ENCODE measurements at places on chromosomes 11 and 22.

- no peak for DNase-seq
Observed at GRCh38 chr11:12029738-12030363, 21.4 kb upstream of the DKK3 start.

GRCh38 chr11:104803776-104804175 lies 94.5 kb downstream of the CASP12 start:
- DNase-seq, result no peak

DNA sequence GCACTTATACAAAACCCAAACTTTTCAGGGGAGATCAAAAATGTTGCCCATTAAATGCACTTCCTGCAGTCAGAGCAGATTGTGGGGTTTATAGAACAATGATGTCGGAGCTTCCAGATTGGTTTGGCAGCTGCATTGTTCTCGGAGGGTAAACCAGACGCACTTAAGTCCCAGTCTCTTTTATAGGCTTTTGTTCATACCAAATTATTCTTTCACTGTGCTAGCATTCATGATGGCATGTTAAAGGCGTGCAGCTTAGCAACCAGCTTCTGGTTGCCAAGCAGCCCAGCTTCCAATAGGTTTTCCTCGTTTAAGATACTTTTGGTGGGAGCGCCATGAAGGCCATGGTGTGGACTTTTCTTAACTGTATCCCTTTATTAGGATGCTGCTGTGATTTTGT lies 40.9 kb downstream of the ZC3H12C start:
- no peak for DNase-seq

GRCh38 chr22:17271711-17272451 lies 52.6 kb upstream of the ADA2 start:
- DNase-seq, result no peak

DNA sequence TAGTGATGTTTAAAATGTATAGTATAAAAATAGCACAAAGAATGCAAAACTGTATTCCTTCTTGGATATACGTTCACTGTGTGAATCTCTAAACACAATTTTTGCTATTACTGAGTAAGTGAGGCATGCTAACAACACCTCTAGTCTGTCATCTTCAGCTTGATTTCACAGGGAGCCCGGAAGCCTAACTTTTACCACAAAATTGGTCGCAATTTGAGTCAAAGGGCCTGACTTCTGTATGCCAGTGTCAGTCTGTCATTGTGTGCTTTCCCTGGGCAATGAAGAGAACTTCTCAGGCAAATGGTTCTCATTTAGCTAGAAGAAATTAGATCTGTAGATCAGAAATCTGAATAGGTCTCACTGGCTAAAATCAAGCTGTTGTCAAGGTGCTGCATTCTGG lies 1059.5 kb downstream of the FAM181B start:
- DNase-seq, result no peak

DNA sequence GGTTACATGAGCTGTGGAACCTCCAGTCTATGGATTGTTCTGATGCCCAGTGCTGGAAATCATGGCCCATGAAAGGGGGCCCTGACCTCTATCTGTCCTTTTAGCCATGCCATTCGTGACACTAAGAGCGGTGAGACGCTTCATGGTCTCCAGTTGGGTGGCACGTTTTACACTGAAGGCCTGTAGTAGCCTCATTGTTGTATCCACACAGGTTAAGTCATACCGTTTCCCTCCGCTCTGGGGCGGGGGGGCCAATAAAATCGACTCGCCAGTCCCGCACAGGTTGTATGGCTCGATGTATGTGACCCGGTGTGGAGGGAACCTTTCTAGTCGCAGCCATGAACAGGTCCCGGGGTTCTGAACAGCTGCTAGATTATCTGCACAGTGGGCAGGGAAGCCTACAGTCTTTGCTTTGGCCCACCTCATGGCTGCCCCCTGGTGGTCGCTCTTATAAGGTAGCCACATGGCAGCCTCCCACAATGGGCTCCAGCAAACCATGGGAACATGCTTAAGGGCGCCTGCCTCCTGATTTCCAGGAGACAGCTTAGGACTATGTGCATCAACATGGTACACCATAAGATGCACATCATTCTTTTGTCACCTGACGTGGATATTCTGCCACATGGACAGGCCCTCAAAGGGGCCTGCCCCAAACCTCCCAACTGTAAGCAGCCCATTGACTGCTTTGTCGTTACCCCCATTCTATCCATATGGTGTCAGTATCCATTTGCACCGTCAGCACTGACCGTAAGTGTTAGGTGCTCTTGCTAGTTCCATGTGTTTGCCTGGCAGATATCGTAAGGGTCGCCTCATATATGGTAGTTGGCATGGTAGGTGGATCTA lies 19.7 kb upstream of the APOL3 start:
- DNase-seq, result peak; percentile 51

DNA sequence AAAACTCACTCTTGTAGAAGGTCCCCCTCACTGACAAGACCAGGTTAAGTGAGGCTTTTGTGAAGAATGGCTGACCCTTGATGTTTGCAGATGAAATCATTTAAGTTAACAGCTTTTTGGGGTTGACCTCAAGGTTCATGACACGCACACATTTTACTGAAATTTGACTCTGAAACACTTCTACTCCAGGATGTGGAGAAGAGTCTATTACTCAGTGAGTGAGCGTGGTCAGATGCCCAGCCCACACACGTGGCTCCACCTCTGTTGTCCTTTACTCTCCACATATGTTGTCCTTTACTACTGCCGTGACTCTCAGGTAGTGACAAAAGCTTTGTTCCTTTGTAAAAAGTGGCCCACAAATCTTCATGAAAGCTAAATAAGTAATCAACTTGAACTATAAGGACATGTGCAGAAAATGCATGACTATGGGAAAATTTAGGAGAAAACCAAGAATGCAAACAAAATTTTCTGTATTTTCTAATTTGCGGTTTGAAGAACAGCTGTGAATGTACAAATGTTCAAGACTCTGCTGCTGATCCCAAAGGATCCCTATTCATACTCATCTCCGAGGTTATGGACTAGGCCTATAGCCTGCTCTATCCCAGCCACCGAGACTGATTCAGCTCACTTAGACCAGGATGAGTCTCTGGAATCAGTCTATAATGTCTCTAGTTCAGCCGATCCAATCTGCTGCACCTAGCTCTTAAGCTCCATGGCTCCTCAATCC lies 22.4 kb downstream of the XRRA1 start:
- no peak for DNase-seq

GRCh38 chr11:61131998-61132555 lies 29.1 kb downstream of the VPS37C start:
- no peak for DNase-seq

- DNase-seq, result no peak
Observed at GRCh38 chr11:114150671-114151070, 91.2 kb downstream of the ZBTB16 start.

DNA sequence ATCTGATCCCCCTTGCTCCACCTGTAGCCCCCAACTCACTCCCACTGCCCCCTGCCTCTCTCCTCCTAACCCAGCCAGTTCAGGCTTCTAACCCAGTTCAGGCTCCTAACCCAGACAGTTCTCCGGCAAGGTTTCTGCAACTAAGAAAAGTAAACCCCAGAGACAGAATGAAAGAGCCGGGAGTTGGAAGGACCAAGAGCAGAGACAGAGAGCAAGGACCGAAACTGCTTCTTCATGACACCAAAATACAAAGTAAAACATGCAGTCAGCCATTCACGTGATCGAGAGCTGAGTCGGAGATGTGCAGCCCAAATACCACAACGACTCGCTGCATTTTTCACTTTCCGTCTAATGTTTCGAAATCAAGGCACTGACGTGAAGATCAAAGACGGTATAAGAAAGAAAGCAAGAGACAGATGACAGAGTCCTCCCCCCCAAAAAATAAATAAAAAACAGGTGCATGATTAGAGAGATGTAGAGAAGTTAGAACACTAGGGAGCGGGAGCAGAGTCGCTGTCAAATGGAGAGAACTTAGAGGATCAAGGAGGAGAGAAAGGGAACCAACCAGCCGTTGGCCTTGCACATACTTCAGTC lies 884 bp downstream of the IL10RA start:
- DNase-seq, result no peak

DNA sequence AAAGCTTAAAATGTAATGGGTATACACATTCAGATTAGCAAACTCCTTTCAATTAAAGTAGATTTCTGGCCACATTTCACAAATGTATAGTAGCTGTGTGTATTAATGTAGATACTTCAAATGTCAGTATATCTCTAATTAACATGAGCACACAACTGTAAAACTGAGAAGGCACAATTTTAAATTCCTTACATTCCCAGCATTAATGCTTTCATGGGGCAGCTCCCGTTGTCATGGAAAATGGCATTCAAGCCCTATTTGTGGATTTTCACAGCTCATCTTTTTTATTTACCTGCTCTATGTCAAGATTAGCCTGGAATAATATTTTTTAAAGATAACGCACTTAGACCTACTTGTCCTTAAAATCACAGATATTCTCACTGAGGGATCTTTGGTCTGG lies 113.6 kb upstream of the SOX6 start:
- no peak for DNase-seq

DNA sequence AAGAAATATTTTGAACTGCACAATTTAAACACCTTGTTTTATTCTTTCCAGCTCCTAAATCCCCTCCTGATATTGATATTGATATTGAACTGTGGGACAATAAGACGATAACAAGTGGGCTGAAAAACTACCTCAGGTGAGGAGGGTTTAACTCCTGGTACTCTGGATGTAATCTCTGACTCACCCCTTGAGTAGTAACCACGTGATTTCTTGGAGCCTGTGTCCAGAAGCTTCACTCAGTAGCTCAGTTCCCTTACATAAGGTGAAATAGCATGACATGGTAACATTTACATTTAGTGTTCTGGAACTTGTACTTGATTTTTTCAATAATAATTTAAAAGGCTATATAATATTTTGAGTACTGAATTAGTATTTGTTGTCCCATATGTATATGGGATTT lies 168.0 kb downstream of the PGR start:
- no peak for DNase-seq

DNA sequence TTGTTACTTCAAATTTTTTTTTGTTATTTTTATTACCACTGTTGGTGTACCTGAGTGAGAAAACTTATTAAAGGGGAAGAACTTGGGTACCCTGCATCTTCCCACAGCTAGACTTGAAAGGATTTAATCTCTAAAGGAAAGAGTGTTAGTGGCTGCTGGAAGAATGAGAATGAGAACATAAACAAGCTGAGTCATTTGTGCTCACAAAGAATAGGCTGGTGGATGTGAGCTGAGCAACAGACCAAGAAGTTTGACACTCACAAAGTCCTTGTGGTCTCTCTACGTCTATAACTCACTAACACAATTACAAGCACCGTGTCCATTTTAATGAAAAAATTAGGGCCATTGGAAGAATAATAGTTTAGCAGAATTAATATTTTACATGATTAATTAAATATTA lies 217.6 kb upstream of the ANO5 start:
- no peak for DNase-seq

DNA sequence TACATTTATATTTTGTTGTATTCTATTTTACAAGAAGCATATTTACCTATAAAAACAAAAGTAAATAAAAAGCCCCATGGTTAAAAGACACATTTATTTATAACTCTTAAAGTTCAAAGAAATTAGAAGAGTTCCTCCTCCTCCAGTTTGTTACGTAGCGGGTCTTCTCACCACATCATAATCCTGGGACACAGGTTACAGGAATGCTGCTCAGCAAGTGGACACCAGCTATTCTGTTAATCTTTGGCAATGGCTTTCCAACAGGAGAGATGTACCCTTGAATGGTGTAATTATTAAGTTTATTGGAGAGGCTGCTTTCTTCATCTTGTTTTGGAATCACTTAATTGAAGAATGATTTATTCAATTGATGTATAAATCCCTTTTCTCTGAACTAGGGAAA lies 19.6 kb upstream of the CAT start:
- DNase-seq, result no peak

DNA sequence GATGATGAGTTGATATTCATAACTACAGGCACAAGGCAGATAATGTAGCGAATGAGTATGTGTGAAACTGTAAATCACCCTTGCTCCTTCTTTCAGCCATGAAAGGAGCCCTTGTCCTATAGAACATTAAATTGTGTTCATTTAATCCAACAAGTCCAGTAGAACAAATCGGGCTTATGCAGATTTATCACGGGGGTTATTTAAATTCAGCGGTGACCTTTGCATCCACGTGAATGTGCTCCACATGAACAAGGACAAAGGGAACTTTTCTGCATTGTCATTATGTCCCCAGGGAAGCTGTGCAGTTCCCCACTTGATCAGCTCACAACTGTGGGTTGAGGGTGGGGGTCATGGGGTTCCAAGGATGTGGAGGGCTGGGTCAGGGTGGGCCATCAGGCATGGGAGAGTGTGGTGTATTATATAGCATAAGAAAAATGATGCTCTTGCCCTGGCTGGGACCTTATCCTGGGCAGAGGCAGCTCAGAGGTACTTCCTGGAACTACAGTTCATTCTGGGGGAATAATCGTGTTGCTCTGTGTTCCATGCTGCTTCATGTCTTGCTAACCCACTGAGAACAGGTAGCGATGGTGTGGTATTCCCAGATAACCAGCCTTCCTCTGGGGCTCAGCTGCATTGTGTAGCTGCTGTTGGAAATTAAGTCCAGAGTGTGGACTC lies 306.6 kb downstream of the FAT3 start:
- no peak for DNase-seq
